Stimulated activated CD8-positive, alpha-beta memory T cell treated with anti-CD3 and anti-CD28 coated beads, Interleukin-2, amount 100 ng/mL, for 1 hour (primary cell): ENCODE measurements at places on chromosomes 12 and 14.

DNA sequence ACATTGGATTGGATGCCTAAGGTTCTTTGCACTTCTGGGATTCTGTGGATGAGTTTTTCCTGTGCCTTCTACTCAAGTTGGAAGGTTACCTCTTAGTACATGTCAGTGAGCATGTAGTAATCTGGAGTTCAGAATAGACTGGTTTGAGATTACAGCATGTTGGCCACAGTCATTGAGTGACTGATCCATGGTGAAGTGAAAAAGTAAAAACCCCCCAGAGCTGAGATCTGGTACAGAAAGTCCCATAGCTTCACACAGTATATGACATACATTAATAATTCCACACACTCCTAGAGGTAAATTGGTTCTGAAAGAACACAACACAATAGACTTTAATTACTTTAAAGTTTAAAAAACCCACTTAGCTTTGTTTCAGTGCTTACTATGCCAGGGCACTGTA, 11.9 kb upstream of the CCND2 start:
- no peak for DNase-seq

DNA sequence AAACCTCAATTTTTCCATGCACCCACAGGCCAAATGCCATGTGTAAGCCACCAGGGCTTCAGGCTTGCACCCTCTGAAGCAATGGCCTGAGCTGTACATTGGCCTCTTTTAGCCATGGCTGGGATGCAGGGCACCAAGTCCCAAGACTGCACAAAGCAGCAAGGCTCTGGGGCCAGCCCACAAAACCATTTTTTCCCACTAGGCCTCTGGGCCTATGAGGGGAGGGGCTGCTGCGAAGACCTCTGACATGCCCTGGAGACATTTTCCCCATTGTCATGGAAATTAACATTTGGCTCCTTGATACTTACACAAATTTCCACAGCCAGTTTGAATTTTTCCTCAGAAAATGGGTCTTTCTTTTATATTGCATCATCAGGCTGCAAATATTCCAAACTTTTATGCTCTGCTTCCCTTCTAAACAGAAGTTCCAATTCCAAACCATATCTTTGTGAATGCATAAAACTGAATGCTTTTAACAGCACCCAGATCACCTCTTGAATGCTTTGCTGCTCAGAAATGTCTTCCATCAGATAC, 14.3 kb upstream of the OSBPL8 start:
- no peak for DNase-seq

GRCh38 chr14:64035143-64035542, 182.3 kb downstream of the SYNE2 start:
- DNase-seq: no peak

- DNase-seq: no peak
Observed at GRCh38 chr12:19978193-19978592, 390.1 kb upstream of the PDE3A start.

GRCh38 chr14:24988760-24989159, 61.2 kb downstream of the STXBP6 start:
- no peak for DNase-seq

GRCh38 chr14:47959740-47960139, 284.3 kb upstream of the MDGA2 start:
- no peak for DNase-seq

- DNase-seq: no peak
Observed at GRCh38 chr14:53183056-53183455, 29.9 kb upstream of the DDHD1 start.

DNA sequence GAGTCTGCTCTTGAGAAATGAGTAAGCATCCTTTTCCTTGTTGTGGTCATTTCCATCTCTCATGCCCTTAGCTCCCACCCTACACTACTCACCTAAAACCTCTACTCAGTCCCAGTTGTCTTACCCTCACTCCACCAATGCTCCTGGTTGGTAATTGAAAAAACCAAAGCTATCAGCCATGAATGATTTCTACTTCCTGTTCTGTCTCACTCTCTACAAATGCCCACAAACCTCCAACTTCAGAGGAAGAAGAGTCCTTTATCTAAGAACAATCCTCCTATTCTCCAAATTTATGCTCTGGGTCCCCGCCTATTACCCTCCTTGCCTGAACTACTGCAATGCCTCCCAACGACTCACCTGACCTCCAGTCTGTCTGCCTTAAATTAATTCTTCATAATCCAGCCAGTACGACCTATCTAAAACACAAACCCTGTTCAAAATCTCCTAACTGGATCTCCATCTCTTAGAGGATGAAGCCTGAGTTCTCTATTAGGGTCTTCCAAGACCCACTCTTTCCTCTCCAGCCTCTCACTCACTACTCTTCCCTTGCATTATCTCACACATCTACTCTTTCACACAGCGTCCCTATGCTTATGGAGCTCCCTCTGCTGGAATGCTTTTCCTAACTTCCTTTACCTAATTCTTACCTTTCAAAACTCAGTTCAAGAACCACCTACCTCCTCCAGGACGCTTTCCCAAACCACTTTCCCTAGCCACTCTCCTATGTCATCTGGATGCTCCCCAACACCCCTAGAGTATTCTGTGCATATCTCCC, 2.2 kb downstream of the DHRS1 start:
- DNase-seq: no peak
